NCI-H1048 (cell line): ENCODE measurements at places on chromosomes 12 and 14.

GRCh38 chr14:36627981-36628380, 33.7 kb upstream of the PAX9 start:
- DNase-seq, result no peak

GRCh38 chr14:68097727-68098126, 278.1 kb downstream of the RAD51B start:
- no peak for DNase-seq

GRCh38 chr12:116370004-116370404, 92.5 kb upstream of the MED13L start:
- no peak for DNase-seq

DNA sequence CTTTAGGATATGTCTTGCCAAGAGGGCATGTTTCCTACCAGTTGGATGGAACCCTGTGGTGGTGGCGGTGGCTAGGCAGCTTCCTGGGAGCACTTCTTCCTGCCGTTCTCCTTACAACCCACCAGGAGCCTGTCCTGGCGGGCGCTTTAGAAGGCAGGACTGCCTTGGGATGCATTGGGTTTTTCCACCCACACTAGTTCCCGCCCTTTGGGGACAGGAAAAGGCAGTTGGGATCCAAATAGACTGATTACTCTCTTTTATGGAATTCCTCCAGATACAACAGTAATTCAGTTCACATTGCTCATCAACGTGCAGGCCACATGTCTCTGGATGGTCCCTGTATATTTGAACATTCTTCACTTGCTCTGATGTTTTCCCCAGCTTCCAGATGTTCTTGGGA, 305.7 kb upstream of the SSTR1 start:
- no peak for DNase-seq

- no peak for DNase-seq
Measured at GRCh38 chr14:44030831-44031383, 476.2 kb downstream of the FSCB start.

GRCh38 chr14:55446127-55446736, 5.8 kb upstream of the TBPL2 start:
- peak; percentile 66 for DNase-seq

DNA sequence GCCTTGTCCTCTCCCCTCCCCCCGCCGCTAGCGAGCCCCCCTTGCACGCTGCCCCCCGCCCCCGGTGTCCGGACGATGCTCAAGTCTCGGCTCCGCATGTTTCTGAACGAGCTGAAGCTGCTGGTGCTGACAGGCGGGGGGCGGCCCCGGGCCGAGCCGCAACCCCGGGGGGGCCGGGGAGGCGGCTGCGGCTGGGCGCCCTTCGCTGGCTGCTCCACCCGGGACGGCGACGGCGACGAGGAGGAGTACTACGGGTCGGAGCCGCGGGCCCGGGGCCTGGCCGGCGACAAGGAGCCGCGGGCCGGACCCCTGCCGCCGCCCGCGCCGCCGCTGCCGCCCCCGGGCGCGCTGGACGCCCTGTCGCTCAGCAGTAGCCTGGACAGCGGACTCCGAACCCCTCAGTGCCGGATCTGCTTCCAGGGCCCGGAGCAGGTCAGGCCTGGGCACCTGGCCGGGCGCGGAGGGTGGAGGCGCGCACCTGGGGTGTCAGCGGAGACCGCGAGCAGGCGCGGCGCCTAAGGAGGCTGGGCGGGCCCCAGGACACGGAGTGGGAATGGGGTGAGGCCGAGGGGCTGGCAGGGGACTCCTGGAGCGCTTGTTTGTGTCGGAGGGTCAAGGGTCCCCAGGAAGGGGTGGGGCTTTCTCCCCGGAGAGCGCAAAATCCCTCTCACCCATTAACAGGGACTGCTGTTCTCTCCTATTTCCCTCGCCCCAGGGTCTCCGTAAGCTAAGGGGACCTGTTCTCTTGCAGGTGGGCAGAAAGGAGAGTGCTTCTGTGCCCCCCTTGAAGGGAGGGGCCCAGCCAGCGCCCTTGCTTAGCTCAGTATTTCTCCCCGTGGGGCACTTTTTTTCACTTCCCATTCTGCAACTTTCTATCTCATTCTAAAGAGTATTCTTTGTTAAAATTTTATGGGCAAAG, 810 bp downstream of the MARCHF9 start:
- DNase-seq, result no peak

- no peak for DNase-seq
Measured at GRCh38 chr12:96187956-96188355, 6.2 kb upstream of the ELK3 start.

GRCh38 chr12:88142610-88142991, 494 bp downstream of the TMTC3 start:
- DNase-seq, result no peak

DNA sequence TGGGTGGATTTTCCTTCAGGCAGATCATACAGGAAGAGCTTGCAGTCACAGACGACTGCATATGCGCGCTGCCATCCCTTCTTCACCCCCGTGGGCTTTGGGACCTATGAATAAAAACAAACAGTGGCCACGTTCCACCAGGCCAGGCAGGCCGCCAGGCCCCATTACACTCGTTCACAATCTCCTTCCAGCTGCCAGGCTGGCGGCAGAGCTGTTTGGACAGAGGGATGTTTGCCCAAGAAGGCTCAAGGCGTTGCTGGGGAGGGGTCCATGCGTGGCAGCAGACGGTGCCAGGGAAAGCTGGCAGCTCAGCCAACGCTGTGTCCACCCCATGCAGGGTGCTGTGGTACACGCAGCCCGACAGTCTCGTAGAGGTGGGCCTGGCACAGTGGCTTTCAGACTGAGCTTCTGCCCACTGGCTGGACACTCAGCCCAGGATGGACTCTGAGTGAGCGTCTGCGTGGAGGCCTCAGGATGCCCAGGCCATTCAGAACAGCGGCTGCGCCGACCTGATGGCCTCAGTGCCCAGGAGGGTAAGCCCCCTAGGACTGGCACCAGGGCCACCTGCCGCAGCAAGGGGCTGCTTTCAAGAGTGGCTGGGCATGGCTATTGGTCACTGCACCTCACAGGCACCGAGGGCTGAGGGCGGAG, 27.5 kb downstream of the AMN start:
- no peak for DNase-seq

DNA sequence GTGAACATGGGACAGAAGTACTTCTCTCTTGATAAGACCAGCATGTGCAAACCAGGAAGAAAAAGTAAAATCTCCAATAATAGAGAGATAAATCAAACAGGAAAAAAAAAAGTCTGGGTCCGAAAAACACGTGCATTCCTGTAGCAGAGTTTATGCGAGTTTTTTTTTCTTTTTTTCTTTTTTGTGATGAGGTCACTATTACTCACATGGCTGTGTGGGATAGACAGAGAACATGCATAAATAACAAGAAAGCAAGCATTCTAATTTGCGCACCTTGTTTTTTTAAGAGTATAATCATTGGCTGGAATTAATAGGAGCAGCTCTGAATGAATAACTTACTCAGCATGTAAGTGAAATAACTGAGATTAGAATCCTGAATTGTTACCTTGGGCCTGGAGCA, 91.9 kb upstream of the CPM start:
- no peak for DNase-seq

- no peak for DNase-seq
Measured at GRCh38 chr12:64522807-64523206, 70.9 kb downstream of the TBK1 start.

DNA sequence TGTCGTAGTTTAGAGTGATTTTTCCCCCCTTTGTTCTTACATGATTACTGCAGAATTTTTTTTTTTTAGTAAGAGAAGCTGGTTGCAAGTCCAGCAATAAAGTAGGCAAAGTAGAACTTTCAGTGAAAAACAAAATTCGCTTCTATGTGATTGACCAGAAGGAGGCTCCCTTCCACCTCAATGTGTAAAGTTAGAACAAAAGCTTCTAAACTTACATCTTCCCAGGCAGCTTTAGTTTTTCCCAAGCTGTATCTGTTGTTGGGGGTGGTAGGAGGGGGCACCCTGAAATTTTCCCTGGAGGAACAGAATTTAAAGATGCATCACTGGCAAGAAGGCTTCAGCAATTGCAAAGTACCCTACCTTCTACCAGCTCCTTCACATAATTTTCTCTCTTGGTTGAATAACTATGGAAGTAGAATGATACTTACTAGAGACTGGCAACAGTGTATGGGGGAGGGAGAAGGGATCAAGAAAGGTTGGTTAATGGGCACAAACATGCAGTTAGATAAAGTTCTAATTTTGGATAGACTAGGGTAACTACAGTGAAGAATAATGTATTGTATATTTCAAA, 87.3 kb upstream of the E2F7 start:
- no peak for DNase-seq

GRCh38 chr14:77039285-77040058, 11.0 kb upstream of the IRF2BPL start:
- DNase-seq, result no peak

- peak; percentile 34 for DNase-seq
Measured at GRCh38 chr12:125183187-125184067, 118.2 kb downstream of the AACS start.

DNA sequence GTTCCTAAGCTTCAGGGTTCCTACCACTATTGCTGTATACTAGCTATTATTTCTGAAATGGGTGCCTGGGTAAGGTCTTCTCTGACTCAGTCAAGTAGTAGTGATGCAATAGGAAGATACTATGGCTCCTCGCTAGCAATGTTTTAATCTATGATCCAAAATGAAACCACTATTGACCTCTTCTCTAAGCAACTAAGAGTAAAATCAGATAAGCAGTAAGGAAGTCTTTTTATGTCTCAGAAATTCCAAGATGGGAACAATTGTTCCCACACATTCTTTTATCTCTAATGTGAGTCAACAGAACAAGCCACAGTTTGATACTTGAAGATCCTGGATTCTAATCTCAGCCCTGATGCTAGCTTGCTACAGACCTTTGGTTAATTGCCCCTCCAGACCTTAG, 45.1 kb downstream of the AREL1 start:
- DNase-seq, result no peak
